ENCODE measurements at places on chromosomes 12 and 14.

- DNase-seq = peak; percentile 37
These were observed 258.1 kb downstream of the PCNX1 start for GRCh38 chr14:71165121-71166031.

GRCh38 chr14:93044121-93044520 lies 71.6 kb downstream of the ITPK1 start:
- no peak for DNase-seq

- peak; percentile 76 for DNase-seq
These were observed 68.2 kb upstream of the E2F7 start for GRCh38 chr12:77133566-77133965.

- DNase-seq = no peak
These were observed 165.8 kb downstream of the MON2 start for GRCh38 chr12:62632411-62632918.

DNA sequence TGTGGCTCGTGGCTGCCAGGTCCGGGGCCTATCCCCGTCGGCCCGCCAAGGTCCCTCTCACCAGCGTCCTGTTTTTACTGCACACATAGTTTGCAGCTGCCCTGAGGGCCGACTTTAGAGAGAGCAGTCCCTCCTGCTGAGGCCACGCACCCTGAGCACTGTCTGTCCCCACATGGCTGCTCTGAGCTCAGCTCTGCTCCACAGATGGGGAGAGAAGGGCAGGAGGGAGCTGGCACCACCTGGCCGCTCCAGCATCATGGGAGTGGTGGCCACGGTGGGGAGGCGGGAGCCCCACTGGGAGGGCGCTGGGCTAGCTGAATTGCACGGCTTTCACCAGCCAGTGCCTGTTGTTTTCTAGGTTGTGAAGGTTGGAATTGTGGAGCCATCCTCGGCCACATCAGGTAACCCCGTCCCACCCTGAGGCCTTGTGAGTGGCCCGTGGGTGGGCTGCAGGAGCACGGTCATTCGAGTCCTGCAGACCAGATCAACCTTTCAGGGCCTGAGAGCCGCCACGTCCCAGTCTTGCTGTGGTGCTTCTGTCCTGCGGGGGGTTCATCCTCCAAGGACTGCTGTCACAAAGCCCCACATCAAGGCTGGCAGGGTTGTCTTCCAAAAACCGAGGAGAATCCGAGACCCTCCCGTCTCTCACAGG lies 7.4 kb upstream of the TEX22 start:
- DNase-seq = no peak
